ENCODE measurements at places on chromosomes 13 and 19. TPM values are rescaled to one million over a fixed set of nuclear protein-coding genes. Genes with fewer than 3 reads are reported as not detected.

Gene SIGLEC7
- total RNA-seq: not detected

Gene DMRTC2
- total RNA-seq: not detected

Gene SHISA2
- not detected for total RNA-seq

Gene SHANK1
- total RNA-seq: 6.1 TPM

Gene DLEU7
- total RNA-seq: not detected

Gene THSD1
- total RNA-seq: 6.4 TPM

Gene IPO5
- total RNA-seq: 201 TPM

Gene TPM4
- total RNA-seq: 1,095 TPM

Gene CYSLTR2
- not detected for total RNA-seq

Gene DAND5
- not detected for total RNA-seq

Gene TTYH1
- not detected for total RNA-seq

Gene ZNF569
- 4.1 TPM for total RNA-seq
